Stimulated activated CD8-positive, alpha-beta memory T cell treated with anti-CD3 and anti-CD28 coated beads, Interleukin-2, amount 100 ng/mL, for 1 hour (primary cell): ENCODE measurements at places on chromosomes 12 and 14.

GRCh38 chr14:21921453-21921852 is 247.8 kb upstream of the OR4E1 start:
- no peak for DNase-seq

GRCh38 chr14:69560826-69561225 is 13.8 kb downstream of the CCDC177 start:
- no peak for DNase-seq

- no peak for DNase-seq
Measured at GRCh38 chr12:86286119-86286518, 29.9 kb upstream of the MGAT4C start.

GRCh38 chr14:32477396-32477795 is 148.3 kb downstream of the AKAP6 start:
- DNase-seq, result no peak

GRCh38 chr14:81219759-81220579 is 790 bp downstream of the GTF2A1 start:
- no peak for DNase-seq

DNA sequence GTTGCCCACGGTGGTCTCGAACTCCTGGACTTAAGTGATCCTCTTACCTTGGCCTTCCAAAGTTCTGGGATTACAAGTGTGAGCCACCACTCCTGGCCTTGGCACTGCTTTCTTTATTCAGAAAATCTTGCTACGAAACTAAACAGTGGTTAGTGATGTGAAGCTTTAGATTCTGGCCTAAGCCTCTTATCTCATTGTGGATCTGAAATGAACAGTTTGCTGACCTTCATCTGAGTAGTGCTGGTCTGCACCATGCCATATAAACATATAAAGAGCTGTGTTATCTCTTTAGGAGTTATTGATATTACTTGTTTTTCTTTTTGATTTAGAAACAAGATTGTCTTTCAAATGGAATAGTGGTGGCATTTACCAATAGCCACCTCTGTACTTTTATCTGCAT is 22.6 kb downstream of the SRGAP1 start:
- no peak for DNase-seq

GRCh38 chr12:46385438-46385837 is 12.9 kb upstream of the SLC38A2 start:
- DNase-seq, result no peak

GRCh38 chr14:100140452-100141078 is 18.9 kb downstream of the DEGS2 start:
- DNase-seq, result no peak

DNA sequence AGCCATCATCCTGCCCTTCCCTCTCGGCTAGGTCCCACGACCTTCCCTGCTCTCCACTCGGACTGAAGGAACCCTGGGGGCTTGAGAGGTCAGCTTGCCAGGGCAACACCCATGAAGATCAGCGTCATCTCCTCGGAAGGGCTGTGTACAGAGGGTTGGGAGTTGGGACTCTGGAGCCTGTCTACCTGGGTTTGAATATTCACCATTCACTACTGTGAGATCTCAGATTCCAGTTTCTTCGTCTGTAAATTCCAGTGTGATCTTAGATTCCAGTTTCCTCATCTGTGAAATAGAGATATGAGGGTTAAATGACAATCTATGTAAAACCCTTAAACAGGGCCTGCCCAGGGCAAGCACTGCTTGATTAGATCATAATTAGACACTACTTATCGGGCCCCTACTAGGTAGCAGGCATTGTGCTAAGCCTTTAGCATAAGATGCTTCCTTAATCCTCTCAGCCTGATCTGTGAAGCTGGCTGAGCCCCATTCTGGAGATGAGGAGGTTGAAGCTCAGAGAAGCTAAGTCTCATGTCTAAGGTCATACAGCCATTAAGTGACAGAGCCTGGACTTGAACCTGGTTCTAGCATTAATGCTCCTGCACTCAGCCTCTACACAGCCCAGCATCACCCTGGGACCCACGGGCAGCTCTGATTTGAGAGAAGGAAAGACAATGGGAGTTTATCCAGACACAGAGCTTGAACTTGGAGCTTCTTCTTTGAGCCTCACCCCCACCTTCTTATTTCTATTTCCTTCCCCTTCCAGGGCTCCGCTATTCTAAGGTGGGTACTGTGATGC is 612 bp upstream of the ZDHHC22 start:
- no peak for DNase-seq

- DNase-seq, result no peak
Measured at GRCh38 chr12:4424422-4424821, 21.2 kb downstream of the FGF6 start.

GRCh38 chr14:30138567-30138966 is 210.9 kb upstream of the PRKD1 start:
- DNase-seq, result no peak

- no peak for DNase-seq
Measured at GRCh38 chr12:89529738-89530137, 3.9 kb upstream of the POC1B start.

- no peak for DNase-seq
Measured at GRCh38 chr14:101230161-101230850, 326.8 kb upstream of the RTL1 start.

DNA sequence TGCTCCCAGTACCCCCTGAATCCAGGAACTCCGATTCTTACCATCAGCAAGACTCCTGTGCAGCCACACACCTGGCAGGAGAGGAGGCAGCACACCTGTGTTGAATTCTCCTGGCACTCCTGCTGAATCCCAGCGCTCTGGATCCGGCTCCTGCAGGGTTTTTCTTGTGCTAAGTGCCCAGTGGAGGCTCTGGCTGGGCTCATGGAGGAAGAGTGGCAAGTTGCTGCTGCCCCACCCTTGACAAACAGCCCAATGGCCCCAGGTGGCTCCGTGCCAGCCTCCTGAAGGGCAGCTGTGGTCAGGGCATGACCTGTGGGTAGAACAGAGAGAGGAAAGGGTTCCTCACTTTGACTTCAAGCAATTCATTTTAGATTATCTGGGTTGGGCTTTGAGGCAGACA is 20.0 kb downstream of the CRACR2A start:
- DNase-seq, result no peak

GRCh38 chr14:68978172-68978911 is 760 bp downstream of the ACTN1 start:
- peak; percentile 22 for DNase-seq

GRCh38 chr14:86646696-86647690 is 1117.0 kb downstream of the FLRT2 start:
- no peak for DNase-seq

GRCh38 chr14:89542786-89543424 is 125.9 kb upstream of the FOXN3 start:
- no peak for DNase-seq

GRCh38 chr12:71046215-71046614 is 111.6 kb downstream of the TSPAN8 start:
- DNase-seq, result no peak

DNA sequence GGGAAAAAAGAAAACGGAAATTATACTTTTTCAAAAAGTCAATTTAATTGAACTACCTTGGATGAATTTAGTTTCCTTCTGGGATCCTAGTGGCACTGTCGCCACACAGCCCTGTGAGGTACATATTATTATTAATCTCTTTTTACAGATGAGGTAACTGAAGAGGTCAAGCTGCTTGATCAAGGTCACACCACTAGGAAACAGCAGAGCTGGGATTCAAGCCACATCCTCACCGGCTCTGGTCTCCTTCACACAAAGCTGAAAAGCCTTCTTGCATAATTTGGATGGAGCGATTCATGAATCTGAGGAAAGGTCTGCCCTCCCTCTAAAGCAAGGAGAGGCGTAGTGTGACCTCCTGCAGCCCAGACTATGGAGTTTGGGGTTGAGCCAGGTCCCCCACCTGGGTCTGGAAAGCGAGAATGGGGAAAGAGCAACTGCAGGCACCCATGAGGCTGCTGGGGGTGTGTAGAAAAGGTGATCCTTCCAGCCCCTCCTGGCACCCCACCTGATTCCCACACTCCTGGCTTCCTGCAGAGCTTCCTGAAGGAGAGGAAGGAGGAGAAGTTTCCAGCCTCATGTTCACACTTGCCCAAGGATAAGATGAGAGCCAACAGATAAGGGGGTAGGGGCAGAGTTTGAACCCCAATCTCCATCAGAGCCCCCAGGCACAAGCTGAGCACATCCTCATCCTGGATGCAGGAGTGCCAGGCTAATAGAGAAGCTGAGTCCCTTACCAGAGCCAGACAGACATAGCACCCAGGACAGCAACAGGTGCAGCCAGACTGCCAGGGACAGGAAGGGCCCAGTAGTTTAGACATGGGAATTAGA is 3.9 kb upstream of the KRT79 start:
- DNase-seq, result no peak

DNA sequence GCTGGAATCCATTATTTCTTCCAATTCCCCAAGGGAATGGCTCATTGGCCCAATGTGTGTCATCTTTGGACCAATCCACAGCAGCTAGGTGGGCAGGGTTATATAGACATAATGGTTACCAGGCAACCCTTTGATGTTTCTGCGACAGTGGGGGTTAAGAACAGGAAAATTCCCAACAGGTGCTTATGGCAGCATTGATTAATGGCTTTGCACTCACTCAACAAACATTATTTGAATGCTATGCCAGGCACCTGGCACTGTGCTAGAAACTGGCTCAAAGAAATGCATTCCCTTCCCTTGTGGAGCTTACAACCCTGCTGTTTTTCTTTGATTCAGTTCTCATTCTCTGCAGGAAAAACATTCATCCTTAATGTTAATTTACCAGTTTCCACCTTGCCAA is 1221.0 kb downstream of the AACS start:
- DNase-seq, result no peak

GRCh38 chr14:23005451-23006187 is 4.3 kb downstream of the C14orf93 start:
- no peak for DNase-seq

DNA sequence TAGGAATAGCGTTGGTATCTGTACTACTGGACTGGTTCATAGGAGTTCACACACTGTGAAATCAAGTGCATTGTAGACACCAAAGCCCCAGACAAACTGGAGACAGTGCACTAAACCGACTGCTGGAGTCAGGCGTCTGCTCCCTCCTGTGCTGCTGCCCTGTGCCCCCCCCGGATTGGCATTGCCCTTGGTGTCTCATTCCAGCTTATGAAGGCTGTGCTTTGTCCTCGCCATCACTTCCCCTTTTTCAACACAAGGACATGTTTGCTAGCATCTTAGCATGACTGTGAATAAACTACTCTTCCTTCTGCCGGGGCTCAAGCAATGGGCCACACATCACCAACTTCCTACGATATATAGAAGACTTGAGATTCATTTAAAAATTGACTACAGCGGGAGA is 84.0 kb downstream of the TMCC3 start:
- DNase-seq, result no peak

DNA sequence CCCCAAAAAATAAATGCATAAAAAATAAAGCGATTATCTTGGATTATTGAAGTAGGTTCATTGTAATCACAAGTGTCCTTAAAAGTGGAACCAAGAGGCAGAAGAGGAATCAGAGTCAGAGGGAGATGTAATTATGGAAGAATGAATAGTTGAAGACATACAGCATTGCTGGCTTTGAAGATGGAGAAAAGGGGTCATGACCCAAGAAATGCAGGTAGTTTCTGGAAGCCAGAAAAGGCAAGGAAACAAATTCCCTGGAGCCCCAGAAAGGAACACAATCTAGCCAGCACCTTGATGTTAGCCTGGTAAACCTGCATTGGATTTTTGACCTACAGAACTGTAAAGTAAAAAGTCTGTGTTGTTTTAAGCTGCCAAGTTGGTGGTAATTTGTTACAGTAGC is 57.5 kb upstream of the PTGR2 start:
- DNase-seq, result no peak

GRCh38 chr12:12443431-12443878 is 86.6 kb downstream of the BORCS5 start:
- no peak for DNase-seq

DNA sequence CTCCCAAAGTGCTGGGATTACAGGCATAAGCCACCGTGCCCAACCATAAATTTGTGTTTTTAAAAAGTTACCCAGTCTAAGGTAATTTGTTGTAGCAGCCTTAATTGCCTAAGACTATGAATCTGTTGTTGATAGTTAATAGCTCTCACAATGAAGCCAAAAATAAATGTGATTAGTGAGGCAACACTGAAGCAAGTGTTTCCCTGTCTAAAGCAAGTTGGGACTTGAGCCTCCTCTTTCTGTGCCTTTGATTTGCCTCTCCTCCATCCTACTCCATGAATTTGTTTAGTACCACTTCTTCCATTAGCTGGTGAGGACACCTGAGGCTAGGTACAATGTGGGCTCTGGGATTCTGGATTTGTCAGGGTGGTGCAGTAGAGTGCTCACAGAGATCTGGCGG is 36.8 kb downstream of the DAAM1 start:
- no peak for DNase-seq

DNA sequence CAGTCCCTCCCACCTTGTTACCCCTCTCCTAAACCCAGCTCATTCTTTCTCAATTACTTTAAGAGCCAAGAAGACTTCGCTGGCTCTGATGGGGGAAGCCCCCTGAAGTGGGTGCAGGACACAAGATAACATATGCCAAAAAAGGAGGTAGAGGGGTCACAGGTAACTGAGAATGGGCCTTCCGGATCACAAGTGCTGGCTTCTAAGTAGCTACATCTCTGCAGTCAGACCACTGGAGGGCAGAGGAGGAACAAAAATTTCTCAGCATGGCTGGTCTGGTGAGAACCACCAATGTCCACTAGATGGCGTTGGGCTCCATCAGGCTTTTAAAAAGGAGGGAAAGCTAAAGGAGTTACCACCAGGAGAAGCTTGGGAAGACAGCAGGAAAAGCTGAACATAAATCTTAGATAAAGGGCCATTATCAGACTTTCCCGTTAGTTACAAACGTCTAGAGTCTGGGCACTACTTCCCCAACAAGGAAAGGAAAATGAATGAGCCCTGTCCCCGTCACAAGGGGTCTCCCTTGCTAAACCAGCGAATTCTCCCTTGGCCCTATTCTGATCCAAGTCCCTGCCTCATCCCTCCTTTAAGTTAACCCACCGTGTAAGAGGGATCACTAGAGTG is 11.6 kb upstream of the CDH24 start:
- peak; percentile 46 for DNase-seq

DNA sequence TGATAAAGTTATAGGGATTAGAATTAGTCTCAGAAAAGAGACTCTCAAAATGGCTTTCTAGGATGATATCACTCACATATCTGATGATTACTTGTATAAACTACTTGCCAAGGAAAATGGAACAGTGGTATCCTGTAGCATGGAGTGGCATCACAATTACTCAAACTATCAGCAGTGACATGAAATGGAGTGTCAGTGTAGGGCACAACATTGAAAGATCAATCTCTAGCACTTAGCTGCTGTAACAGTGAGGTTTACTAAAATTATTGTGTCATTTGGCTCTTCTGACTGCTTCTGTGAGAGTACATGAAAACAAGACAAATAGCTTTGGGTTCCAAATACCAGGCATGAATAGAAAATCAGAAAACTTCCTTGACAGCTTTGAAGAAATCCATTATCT is 6.7 kb upstream of the MAP4K5 start:
- DNase-seq, result no peak

GRCh38 chr14:82855912-82856391 is 1322.3 kb upstream of the SEL1L start:
- no peak for DNase-seq
